Activated CD4-positive, alpha-beta memory T cell treated with anti-CD3 and anti-CD28 coated beads for 36 hours (primary cell): ENCODE measurements at places on chromosomes 11 and 22.

DNA sequence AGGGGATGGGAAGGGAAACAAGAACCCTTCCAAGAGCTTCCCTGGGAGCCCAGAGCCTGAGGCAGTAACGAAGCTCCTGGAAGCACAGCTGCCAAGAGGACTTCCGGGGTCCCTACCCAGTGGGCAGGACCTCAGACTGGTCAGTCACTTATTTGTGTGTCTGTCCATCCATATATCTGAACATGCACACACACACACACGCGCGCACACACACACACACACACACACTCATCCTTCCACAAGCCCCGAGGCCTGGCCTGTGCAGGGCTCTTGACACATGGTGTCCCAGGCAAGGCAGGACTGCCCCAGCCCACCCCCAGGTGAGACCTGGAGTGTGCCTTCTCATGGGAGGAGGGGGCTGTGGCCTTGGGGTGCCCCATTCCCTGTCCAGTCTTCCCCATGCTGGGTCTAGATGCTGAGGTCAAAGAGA lies 44.9 kb downstream of the IGLL5 start:
- no peak for DNase-seq

DNA sequence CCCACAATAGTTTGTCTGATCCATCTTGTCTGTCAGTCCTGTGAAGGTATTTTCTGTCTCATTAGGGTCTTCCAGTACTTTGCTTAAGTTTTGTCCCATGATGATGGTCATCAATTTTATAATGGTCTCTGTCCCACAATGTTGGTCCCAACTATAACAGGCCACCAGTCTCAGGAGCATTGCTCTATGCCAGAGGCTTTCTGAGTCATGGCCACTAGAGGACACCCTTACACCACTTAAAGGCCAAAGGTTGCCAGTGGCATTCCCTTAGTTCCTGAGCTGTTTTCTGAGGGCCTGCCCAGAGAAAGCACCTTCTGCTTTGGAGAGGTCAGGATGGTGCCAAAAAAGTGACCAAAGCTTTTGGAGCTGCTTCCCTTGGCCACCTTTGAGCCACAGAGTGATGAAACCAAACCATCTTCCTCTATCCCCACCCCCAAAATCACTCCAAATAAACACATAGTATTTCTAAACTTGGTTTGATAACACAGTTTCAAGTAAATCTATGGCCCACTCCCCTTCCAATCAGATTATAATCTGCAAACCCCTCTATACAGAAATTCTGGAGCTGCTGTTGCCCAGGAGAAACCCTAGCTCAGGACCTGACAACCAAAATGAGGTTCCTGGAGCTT lies 19.3 kb downstream of the EIF3F start:
- peak; percentile 59 for DNase-seq

DNA sequence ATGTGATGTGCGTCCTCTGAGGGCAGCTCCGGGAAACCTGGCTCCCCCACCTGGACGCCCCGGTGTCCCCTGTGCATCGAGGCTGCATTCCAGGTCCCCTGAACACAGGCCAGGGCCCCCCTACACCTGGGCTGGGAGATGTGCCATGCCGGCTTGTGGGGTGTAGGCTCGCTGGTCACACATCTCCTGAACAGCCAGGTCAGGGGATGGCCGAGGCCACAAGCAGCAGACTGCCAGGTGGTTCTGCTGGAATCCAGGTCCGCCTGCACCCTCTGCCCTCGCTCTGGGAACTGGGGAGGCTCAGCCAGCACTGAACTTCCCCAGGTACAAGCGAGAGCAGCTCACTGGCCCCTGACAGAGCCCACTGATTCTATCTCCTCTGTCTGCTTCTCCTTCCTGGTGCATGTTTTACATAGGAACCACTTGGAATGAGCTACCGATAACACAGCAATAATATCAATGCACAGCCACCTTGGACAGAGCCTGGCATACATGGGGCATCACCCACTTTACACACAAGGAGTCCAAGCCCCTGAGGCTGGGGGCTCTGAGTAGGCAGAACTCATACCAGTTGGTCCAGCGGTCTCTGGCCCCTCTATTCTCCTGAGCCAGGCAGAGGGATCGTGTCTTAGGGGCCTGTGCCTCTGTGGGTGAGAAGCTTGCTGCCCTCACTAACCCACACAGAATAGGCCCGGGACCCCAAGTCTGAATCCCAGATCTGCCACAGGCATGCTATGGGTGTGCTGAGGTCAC lies 46.8 kb downstream of the TBX1 start:
- DNase-seq: no peak

- peak; percentile 72 for DNase-seq
Observed at GRCh38 chr22:46737976-46738646, at the start of gene CERK. Gene CERK (minus strand): TSS chr22:46738252. CDS start chr22:46738148, 104 bp downstream.

- no peak for DNase-seq
Observed at GRCh38 chr22:49232319-49233067, 595.2 kb downstream of the BRD1 start.
